ENCODE measurements at places on chromosomes 5 and 9.

DNA sequence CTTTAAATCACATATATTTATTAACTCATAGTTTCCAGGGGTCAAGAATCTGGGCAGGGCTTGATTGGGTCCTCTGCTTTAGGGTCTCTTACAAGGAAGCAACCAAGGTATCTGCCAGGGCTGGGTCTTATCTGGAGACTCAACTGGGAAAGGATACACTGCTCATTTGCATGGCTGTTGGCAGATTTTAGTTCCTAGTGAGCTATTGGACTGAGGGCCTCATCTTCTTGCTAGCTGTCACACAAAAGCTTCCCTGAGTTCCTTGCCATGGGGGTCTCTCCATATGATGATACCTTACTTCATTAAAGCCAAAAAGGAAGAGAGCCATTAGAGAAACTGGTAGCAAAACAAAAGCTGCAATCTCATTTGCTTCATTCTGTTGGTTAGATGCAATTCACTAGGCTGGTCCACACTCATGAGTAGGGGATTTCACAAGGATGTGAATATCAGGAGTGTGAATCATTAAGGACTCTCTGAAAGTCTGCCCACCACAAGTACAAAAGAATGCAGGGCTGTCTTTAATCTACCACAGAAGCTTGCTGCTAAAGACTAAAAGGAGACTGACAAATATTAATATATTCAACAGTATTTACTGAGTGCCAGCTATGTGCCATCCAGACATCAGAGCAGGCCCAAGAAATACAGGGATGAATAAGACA is 42.0 kb upstream of the TIMD4 start:
- DNase-seq: no peak

DNA sequence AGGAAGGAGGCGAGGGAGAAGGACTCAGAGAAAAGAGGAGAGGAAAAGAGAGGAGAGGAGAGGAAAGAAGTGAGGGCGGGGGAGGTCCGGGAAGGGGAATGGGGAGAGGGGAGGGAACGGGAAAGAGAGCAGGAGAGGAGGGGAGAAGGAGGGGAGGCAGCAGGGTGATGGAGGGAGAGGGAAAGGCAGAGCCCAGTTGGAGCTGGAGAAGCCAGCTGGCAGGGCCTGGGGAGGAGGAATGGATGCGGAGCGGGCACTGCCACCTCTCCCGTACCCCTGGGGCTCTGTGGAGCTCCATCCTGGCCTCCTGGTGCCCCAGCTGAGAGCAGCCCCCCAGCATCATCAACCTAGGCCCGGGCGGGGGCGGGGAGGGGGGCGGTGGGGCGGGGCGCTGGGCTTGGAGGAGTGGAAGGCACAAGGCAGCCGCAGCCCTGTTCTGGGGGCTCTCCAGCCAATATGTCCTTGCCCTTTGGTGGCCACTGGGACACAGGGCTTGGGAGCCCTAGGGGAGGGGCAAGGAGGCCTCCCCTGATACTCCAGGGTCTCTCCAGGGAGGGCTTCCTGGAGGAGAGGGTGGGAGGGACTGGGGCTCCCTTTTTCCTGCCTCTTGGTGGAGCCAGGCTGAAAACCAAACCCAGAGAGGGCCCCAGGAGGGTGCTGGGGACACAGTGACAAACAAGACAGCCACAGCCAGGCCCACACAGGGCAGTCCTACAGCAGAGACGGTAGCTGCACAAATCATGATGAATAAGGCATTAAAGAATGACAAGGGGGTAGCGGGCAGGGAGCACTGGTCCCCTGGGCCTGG is 123.7 kb downstream of the C9orf50 start:
- no peak for DNase-seq

- no peak for DNase-seq
Observed at GRCh38 chr5:176388003-176388443, 375 bp downstream of the NOP16 start.

GRCh38 chr9:92607088-92607487 is 62.8 kb downstream of the IPPK start:
- DNase-seq: no peak

- DNase-seq: no peak
Observed at GRCh38 chr5:29037716-29038115, 1999.3 kb upstream of the CDH9 start.

GRCh38 chr9:114894609-114895433 is 35.6 kb downstream of the TNFSF8 start:
- DNase-seq: no peak

GRCh38 chr9:124295159-124295794 is 37.5 kb downstream of the NEK6 start:
- DNase-seq: no peak
